Activated naive CD8-positive, alpha-beta T cell treated with anti-CD3 and anti-CD28 coated beads for 36 hours (primary cell): ENCODE measurements at places on chromosomes 2 and 18.
A peak's percentile ranks its signal among the peaks of the same experiment; 100 is the strongest.

- DNase-seq: no peak
Observed at GRCh38 chr2:174233771-174234275, 14.5 kb downstream of the OLA1 start.

- no peak for DNase-seq
Observed at GRCh38 chr2:222731201-222731621, 59.8 kb downstream of the MOGAT1 start.

GRCh38 chr2:54670485-54671009, 52.9 kb upstream of the EML6 start:
- DNase-seq: no peak

DNA sequence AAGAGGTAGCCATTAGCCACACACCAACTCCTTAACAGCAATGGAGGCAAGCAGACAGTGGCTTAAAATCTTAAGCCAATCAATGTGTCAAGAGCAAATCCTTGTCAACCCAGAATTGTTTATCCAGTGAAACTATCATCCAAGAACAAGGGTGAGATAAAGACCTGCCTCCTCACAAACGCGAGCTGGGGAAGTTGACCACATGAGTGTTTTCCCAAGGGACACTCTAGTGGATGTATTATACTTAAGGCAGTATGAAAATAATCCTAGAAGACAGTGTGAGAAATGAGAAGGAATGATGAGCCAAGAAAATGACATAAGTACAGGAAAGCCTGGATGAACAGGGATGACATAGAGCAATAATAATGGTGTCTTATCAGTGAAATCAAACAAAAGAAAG, 209.6 kb downstream of the TWIST2 start:
- no peak for DNase-seq

DNA sequence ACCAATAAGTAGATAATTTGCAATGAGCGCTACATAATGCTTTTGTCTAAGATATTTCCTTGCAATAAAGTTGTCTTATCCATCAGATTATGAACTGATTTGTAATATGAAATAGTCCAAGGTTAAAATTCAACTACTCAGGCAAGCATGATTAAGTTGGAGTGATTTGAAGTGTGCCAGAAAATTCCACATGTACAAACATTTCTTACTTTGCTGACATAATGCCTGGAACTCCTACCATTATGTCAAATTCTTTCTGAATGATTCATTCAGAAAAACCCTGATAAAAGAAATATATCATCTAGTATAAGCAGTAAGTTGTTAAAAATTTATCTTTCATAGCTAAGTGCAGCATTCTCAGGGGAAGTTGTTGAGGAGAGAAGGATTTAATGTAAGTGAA, 87.3 kb downstream of the CBLN2 start:
- no peak for DNase-seq

- DNase-seq: peak; percentile 63
Observed at GRCh38 chr2:216015722-216016464, 2.5 kb upstream of the MREG start.

GRCh38 chr18:5059696-5060032, 137.4 kb downstream of the AKAIN1 start:
- DNase-seq: no peak

GRCh38 chr2:227479865-227480475, 8.0 kb downstream of the AGFG1 start:
- DNase-seq: no peak

- no peak for DNase-seq
Observed at GRCh38 chr18:21449367-21450290, 150.9 kb downstream of the ESCO1 start.

DNA sequence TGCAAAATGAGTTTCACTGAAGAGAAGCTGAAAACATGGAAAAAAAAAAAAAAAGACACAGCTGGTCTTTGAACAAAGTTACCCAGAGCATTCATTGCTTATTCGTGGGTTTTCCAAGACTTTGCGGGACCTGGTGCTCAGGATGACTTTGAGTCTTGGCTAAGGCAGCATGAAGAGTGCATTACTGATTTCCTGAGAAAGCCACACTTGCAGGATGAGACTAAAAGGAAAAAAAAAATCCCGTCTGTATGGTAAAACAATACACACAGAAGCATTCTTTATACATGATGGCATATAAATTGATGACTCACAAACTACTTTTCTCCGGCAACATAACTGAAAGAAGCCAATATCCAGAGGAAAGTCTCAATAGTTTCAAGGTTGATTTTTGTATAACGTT, 195.4 kb downstream of the SPP2 start:
- DNase-seq: no peak

- DNase-seq: peak; percentile 67
Observed at GRCh38 chr2:192194866-192195547, at the start of gene TMEFF2. TSS of gene TMEFF2 (minus strand) at chr2:192194933. CDS start at chr2:192194524, 409 bp downstream.

- DNase-seq: no peak
Observed at GRCh38 chr2:30428827-30429461, 18.1 kb upstream of the LCLAT1 start.
